ENCODE measurements at places on chromosomes 11 and 22.

DNA sequence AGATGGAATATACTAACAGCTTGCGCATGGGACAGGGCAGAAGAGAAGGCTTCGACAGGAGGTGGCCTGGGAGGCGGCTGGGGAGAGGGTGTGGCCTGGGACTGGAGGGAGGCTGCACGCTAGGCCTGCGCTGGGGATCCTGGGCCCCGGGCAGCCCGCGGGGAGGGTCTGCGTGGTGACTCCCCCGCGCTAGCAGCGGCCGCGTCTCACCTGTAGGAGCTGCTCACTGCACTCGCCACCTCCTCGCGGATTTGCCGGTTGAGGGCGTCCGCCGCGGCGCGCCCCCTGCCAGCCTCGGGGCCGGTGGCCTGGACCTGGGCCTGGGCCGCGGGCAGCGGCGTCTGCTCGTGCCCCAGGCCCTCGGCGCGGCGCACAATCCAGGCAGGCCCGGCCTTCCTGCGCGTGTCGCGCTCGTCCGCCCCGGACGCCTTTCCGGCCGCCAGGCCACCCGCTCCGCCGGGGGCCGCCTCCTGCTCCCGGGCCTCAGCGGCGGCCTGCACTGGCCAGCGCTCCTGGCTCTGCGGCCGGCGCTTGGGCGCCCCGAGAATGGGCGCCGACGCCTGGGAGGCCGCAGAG lies 1.5 kb downstream of the MAP6 start:
- peak; percentile 32 for DNase-seq

GRCh38 chr11:17014321-17014832 lies at the start of gene PLEKHA7:
Gene PLEKHA7, minus strand, starts transcription at chr11:17014414. Its CDS starts 13 bp downstream, at chr11:17014401.
- DNase-seq = no peak

- DNase-seq = no peak
Measured at GRCh38 chr11:69311767-69312385, 17.9 kb downstream of the MYEOV start.

GRCh38 chr11:33970984-33971466 lies 79.1 kb upstream of the LMO2 start:
- DNase-seq = peak; percentile 37

- no peak for DNase-seq
Measured at GRCh38 chr11:13336246-13336878, 58.8 kb downstream of the BMAL1 start.

DNA sequence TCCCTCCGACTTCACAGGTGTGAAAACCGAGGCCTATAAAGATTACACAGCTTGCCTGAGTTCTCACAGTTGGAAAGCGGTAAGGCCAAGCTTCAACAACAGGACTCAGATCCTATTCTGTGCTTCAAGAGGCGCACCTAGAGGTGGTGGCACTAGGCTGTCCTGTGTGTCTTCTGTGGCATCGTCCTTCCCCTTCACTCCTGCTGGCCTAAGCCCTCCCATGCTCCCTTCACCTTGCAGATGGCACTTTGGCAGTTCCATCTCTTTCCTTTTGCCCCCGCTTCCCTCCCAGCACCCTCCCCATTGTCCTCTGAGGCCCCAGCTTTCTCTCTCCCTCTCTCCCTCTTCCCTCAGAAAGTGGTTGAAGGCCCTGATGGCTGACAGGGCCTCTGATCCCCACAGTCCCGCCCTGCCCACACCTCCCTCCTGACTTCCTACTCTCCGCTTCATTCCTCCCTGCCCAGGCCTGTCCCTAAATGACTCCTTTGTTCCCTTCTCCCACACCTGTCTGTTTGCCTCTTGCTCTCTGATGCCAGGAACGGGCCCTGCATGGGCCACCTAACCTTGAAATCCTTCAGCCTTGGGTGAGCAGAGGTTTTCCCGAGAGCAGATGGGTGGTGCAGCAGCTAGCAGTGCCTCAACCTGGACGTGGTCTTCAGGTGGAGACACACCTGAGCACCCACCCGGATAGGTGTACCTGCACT lies 5.8 kb downstream of the TRIM29 start:
- no peak for DNase-seq

DNA sequence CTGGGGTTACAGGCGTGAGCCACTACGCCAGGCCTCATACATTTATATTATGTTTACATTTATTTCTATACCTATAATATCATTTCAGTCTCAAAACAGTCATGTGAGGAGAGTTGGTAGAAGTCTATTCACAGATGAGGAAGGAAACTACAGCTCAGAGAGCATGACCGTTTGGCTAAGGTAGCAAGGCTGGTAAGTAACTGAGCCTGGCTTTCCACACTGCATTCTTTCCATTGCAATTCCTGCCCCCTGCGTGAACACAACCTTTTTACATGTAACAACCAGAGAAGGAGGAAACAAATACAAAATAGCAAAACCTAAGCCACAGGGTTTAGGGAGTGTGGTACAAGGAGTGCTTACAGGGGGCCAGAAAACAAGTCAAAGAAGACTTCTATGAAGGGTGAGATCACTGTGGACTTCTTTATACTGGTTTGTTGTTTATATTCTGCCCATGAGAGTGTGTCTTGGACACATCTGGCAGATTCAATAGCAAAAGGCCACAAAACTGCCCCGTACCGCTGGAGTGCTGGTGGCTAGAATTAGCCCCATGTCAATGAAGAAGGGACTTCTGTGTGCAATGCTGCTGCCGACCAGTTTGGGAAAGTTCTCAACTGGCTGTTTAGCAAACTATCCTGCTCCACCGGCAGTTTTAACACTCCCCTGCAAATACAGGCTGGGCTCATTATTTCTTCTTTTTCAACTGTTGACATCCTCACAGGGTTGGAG lies 19.0 kb downstream of the MICAL3 start:
- DNase-seq = no peak
